NCI-H1105 (cell line): ENCODE measurements at places on chromosomes 12 and 14.
A peak's percentile ranks its signal among the peaks of the same experiment; 100 is the strongest.

DNA sequence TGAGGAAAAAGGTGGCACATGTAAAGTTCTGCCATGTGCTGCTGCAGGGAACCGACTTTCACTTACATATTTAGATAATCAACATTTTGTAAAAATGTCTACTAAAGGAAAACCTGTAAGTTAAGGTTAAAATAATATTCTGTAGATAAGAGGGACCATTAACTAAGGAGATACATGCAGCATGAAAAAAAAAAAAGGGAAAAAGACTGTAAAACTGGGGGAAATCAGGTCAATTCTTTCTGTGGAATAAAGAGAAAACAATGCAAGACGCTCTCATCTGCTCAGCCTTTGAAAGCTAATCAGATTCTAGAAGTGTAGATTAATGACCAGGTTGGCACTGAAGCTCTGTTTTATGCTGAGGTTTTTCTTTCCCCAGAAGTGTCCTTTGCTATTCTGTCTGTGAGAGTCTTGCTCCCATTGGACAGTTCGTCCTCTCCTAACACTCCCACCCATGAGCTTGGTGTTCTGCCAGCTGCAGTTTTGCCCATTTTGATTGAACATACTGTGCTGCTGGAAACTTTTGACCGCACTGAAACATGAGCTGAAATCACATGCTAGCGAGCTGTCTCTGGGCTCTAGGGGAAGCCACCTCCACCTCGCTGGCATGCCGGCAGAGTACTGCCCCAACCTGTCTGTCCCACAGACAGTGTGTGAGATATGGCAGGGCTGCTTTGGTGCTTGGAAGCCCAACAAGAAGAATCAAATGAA lies 39.7 kb downstream of the PPTC7 start:
- peak; percentile 45 for DNase-seq

- DNase-seq = no peak
These were observed 1025.4 kb upstream of the LRFN5 start for GRCh38 chr14:40581264-40581663.

GRCh38 chr14:100381395-100382105 lies 58.4 kb downstream of the SLC25A47 start:
- no peak for DNase-seq

DNA sequence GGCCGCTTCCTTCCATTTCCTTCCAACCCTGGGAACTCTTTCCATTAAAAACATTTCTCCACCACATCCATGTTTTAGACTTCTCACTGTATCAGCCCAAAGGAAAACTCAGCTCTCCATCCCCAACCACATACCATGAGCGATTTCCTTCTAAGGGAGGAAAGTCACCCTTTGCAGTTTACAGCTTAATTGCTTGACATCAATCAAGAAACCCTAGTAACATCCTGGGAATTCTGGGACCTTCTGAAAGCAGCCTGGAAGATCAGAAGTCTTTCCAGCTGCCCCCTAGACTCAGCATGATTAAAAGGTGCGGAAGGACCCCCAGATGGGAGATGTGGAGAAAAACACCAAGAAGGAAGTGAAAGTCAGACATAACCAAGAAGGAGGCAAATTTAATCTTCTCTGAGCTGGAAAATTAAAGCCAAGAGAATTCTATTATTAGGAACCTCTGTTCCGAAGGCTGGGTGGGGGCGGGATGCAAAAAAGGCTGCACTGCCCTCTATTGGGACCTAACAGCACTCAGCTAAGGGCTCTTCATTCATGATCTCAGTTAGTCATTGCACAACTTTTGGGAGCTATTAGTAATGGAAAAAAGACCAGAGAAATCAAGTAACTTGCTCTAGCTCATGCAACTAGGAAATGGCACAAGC lies 73.3 kb upstream of the PLXNC1 start:
- DNase-seq = no peak

- DNase-seq = no peak
These were observed 60.7 kb downstream of the INSM2 start for GRCh38 chr14:35594616-35595015.

- DNase-seq = no peak
These were observed 27.8 kb upstream of the BMAL2 start for GRCh38 chr12:27304856-27305255.

DNA sequence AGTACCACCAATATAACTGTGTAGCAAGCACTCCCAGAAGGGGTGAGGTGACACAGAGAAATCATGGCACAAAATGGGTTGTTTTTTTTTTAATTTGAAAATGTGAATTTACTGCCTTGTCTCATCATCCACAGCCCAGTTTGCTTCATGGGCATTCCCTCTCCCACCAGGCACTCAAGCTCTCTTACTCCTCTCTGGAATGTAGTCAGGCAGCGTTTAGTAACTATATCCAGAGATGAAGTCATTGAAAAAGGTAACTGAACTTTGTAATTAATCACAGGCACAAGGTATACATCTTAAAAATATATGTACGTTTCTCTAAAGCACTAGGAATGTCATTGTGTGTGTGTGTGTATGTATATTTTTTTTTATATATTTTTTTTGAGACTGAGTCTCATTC lies 91.4 kb downstream of the FAR2 start:
- no peak for DNase-seq

- no peak for DNase-seq
These were observed 111.1 kb upstream of the CCDC175 start for GRCh38 chr14:59687663-59688062.

DNA sequence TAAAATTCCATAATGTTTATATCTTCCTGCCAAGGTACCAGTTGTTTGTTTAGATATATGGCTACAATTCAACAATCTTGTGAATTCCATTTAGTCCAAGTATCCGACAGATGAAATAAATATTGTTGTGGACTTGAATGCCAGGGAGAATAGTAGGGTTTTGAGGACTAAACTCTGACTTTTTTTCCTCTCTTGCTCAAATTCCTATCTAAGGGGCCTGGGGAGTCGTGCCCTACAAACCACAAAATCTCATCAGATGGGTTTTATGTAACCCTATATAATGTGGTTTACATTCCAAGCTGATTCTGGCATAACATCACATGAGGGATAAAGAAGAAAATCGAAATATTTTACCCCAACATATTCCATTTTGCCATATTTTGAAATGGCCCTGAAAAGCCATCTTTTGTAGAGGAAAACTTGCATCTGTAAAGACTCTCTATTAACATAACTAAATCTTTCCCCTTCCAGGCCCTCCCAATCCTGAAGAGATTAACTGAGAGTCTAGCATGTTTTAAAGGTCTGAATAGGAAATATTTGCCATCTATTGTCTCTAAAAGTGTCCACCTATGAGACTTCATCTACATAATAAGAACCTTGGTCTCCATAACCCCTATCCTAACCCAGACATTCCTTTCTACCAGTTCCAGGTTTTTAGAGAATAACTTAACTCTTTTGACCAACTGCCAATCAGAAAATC lies 184.7 kb upstream of the KITLG start:
- no peak for DNase-seq

DNA sequence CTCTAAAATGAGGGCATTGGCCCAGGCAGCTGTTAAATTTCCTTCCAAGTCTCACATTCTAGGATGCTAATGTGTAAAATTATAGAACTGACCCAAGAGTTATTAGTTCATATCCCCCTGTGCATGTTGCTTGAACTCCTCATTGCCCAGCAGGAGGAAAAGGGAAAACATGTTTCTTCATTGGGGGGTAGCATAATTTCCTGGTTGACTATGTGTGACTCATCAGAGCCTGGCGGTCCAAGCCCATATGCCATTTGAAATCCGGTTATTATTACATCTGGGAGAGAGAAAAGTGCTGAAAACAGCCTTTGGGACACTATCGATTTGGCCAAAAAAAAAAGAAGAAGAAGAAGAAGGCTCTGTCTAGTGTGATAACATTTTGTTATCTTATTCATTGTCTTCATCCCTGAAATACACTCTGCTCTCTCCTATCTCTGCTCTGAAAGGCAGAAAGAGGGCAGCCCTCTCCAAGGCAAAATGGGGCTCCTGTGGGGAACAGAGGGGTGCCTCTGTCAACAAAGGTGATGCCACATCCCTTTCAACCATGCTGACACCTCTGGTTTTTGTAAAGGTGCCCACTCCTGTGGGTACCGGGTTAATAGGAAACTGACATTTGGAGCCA lies 114.2 kb downstream of the DAD1 start:
- DNase-seq = no peak

DNA sequence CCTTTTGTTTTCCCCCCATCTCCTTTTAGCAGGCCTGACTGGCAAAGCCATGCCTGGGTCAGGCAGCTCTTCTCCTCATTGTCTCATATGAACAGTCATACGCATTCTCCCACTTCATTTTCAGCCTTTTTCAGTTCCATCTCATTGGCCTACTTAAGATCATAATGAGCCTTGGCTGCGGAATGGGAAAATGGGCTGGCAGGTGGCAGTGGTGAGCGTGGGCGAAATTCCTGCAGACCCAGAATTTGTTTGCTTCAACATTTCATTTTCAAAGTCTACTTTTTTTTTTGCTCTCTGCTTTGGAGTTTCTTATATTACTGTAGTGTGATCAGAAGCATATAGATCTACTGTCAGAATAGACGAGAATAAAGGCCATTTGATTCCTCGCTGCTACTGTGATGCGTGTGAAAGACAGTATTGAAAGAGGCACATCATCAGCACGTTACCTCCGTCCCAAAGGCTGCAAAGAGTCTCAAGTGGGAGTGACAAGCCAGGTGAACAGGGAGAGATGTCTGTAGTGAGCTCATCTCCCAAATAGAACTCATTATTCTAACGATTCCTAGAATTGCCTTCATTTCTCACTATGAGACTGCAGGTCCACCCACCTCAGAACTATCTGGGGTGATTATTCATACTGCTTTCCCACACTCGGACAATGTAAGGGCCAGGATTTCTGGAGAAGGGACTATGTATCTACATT lies 73.7 kb downstream of the TBK1 start:
- no peak for DNase-seq

DNA sequence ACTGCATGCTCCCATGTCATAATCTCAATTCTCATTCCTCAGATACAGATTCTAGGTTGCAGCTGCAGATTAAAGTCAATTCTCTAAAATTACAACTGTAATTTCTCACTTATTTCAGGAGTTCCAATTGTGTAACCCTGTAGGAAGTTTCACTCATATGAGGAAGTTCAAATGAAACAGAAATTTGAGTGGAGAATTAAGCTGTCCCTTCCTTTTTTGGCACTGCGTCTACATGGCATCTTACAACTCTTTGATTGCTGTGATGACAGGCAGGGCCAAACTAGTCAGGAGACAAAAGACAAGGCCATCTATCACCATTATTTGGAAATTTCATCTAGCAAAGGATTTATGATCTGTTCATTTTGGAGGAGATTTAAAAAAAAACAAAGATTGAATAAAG lies 13.3 kb upstream of the GRIP1 start:
- DNase-seq = no peak

GRCh38 chr12:52036587-52037171 lies 14.6 kb upstream of the NR4A1 start:
- no peak for DNase-seq

- DNase-seq = no peak
These were observed 46.4 kb downstream of the R3HDM2 start for GRCh38 chr12:57384478-57384877.

- DNase-seq = peak; percentile 49
These were observed at the start of gene SMOC1 for GRCh38 chr14:69879175-69880043. SMOC1 (plus strand) TSS chr14:69879416; CDS start chr14:69879679, 263 bp downstream.

DNA sequence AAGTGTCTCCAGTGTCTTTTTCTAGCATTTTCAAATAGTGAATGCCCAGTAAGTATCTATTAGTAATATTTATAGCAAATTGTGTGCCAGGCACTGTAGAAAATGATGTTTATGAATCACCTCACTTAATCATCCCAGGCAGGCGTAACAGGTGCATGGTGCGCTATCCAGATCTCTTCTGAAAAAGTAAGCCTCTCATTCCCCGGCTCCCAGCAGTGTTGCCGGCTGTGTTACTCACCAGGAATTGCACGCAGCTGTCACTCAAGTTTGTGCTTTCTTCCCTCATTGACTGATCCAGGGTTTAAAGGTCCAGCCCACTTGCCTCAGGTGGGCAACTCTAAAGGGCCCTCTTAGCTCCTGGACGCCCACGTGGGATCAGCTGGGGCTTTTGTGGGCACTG lies 173.8 kb upstream of the RASSF8 start:
- no peak for DNase-seq

- no peak for DNase-seq
These were observed 133.7 kb downstream of the PAPOLA start for GRCh38 chr14:96635850-96636249.

DNA sequence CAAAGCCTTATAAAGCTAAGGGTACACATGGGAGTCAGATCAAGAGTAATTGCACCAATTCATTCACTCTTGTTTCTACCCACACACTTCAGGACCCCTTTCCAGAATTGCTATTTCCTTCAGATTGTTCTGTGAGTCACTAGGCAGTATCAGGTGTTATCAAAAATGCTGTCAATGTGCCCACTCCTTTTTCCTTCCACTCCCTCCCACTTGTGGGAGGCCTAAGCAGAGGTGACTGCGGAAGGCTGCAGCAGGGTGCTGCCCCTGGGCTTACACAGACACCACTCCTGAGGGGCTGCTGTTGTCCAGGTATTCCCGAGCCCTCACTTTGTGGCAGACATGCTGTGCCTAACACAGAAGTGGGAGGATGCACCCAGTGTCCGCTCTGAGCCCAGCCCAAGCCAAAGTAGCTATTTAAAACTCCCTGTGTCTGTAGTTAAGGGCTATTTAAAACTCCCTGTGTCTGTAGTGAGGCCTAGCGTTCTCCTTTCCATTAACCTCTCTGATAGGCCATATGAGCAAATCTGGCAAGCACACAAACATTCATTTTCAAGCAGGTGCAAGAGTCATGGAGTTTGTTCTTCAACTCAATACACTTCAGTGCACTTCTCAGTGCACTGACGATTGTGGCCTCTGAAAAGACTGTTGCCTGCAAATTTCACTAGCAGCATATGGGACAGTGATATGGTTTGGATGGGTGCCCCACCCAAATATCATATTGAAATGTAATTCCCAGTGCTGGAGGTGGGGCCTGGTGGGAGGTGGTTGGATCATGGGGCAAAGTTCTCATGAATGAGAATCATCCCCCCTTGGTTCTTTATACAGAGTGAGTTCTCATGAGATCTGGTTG lies 117.8 kb downstream of the PHLDA1 start:
- peak; percentile 49 for DNase-seq

DNA sequence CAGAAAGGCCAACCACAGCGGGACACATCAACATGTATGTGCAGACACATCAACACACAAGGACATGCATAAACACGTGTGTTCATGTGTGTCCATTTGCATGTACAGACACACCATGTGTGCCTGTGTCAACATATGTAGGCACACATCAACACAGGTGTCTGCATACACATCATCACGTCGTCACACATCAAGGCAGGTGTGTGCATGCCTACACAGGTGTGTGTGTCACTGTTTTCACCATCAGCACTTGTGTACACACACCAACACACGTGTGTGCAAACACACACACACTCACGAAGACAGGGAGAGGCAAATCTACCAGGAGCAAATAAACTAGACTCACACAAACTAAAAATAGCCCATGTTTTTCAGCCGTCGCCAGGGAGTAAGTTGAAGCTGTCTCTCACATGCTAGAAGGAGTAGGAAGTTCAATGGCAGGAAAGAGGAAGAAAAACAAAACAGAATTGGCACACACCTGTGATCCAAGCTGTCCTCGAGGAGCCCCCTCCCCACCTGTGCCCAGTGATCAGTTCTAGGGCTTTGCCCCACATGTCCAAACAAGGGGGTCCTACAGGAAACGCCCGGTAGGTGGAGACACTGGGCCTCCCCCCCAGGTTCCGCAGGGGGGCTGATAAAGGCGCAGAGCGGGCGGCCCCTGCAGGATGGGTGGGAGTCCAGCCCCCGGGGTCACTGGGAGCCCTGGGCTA lies 7.4 kb downstream of the SCARB1 start:
- DNase-seq = no peak
